Activated CD4-positive, CD25-positive, alpha-beta regulatory T cell (primary cell): ENCODE measurements at places on chromosomes 16 and 17.

DNA sequence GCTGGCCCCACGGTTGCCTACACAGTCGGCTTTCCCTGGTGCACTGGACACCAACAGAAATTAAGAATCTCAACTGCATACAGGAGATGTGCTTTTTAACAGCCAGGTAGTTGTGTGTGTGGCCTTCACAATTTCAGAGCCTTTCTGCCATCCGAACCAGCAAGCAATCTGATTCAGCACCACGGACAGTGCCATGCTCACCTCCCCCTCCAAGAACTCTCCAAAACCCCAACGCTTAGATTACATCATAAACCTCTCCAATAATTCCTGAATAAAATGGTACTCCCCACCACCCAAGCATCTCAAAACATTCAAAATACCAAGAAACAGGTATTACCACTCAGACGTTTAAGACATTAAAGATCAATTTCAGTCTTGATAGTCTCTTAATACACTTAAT, 31.8 kb downstream of the USP7 start:
- DNase-seq: peak; percentile 12

DNA sequence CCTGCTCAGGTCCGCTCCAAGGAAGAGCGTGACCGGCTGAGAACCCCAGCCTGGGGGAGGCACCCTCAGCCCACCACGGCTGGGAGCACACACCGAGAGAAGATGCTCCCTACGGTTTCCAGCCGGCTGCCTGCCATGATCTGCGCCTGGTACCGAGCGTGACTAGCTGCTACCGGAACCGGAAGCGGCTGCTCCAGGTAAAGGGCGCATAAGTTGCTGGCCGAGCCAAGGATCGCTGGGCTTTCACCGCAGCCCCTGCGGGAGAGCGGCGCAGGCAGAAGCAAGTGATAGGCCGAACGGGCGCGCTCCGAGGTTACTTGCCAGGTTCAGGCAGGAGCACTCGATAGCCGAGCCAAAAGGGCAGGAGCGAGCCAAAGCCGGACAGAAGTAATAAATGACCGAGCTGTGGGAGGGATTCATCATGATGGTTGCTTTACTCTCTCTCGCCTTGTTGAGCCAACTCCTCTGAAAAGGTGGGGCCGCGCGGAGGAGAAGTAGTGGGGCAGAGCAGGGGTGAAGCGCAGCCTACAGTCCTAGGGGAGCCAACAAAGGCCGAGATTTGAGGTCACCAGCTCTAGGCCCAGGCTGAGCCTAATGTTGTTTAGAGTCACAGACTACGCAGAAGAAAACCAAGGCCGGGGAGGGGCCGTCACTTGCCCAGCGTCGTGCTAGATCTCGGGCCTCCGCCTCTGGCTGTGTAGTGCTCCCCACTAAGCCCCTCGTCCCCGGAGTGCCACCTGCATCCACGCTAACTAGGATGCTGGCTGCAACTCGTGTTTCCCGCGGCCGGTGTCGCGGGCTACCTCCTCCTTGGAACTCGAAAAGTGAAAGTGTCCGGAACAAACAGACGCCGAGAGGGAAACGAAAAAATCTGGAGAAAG, at the start of gene MRPS23:
TSS of gene MRPS23 (minus strand) at position 171 of the 881 bp plus-strand sequence. CDS start at position 137, 34 bp downstream.
- DNase-seq: peak; percentile 93

- DNase-seq: no peak
Measured at GRCh38 chr16:49484451-49484849, 110.8 kb downstream of the C16orf78 start.

DNA sequence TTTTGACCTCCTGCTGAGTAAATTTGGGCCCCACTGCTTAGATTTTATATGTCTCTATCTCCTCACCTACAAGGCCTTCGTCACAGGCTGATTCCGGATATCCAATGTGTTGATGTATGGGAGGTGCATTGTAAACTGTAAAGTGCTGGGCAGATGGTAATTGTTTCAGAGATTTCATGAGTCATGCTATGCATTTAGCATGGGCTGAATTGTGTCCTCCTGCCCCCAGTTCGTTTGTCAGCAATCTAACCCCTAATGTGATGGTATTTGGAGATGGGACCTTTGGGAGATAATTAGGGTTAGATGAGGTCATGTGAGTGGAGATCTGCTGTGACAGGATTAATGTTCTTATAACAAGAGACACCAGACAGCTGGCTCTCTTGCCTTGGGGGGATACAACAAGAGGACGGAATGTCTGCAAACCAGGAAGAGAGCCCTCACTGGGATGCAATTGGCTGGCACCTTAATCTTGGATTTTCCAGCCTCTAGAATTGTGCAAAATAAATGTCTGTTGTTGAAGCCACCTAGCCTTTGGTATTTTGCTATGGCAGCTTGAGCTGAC, 101.8 kb upstream of the NLRP1 start:
- DNase-seq: no peak

- no peak for DNase-seq
Measured at GRCh38 chr16:51648526-51648925, 497.5 kb upstream of the SALL1 start.
